ENCODE measurements at places on chromosomes 2 and 18. TPM values are rescaled to one million over a fixed set of nuclear protein-coding genes. Genes with fewer than 3 reads are reported as not detected.

Gene TFPI
- 15.0 TPM for total RNA-seq

Gene GAD1
- 3.2 TPM for total RNA-seq

Gene RAB6C
- not detected for total RNA-seq

Gene MGAT5
- total RNA-seq = 7.8 TPM

Gene CGREF1
- total RNA-seq = 29.1 TPM

Gene ITM2C
- total RNA-seq = 31.2 TPM

Gene TDRD15
- total RNA-seq = not detected

Gene RNF125
- total RNA-seq = 0.05 TPM

Gene GNLY
- total RNA-seq = not detected

Gene ABCA12
- not detected for total RNA-seq

Gene UGT1A8
- 2.2 TPM for total RNA-seq

Gene SOX11
- total RNA-seq = 2.8 TPM

Gene ZSWIM2
- total RNA-seq = not detected

Gene TNS1
- total RNA-seq = 17.6 TPM

Gene FARSB
- 11.0 TPM for total RNA-seq

Gene ALLC
- not detected for total RNA-seq

Gene CROCC2
- total RNA-seq = not detected

Gene HOXD3
- 1.5 TPM for total RNA-seq

Gene CRYGD
- total RNA-seq = not detected

Gene KCNIP3
- 14.1 TPM for total RNA-seq

Gene AFF3
- total RNA-seq = 1.9 TPM

Gene IL36B
- not detected for total RNA-seq

Gene TTN
- under 0.01 TPM for total RNA-seq

Gene NUP35
- 25.7 TPM for total RNA-seq

Gene PJVK
- total RNA-seq = 1.4 TPM

Gene GCKR
- total RNA-seq = not detected

Gene MARCO
- total RNA-seq = not detected

Gene VWA3B
- total RNA-seq = not detected

Gene NETO1
- total RNA-seq = not detected

Gene HOXD12
- total RNA-seq = not detected

Gene LYPD1
- total RNA-seq = not detected

Gene SANBR
- total RNA-seq = 6.6 TPM

Gene RBKS
- total RNA-seq = 4.6 TPM

Gene CABLES1
- 1.1 TPM for total RNA-seq

Gene MAP3K19
- total RNA-seq = not detected

Gene ACVR1C
- not detected for total RNA-seq
